ENCODE measurements at places on chromosomes 12 and 14.

- no peak for DNase-seq
These were observed 41.3 kb downstream of the EGLN3 start for GRCh38 chr14:33909380-33910084.

DNA sequence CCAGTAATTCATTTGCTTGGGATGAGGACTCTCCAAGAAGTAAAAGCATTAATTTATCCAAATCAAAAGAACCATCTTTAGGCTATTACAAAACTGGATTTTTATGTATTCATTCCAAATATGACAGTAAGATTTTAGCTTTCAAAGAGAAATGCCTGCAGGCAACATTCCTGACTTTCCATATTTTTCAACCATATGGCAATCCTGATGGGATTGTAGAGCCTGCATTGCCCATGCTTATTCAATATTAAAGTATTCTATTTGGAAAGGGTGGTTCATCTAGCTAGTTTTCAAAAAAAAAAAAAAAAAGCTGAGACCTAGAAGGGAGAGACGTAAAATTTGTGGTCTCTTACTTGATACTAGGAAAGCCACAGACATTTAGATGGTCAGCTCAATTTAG lies 1253.7 kb downstream of the LRFN5 start:
- no peak for DNase-seq

- no peak for DNase-seq
These were observed 9.3 kb upstream of the PPP4R4 start for GRCh38 chr14:94164685-94165431.

DNA sequence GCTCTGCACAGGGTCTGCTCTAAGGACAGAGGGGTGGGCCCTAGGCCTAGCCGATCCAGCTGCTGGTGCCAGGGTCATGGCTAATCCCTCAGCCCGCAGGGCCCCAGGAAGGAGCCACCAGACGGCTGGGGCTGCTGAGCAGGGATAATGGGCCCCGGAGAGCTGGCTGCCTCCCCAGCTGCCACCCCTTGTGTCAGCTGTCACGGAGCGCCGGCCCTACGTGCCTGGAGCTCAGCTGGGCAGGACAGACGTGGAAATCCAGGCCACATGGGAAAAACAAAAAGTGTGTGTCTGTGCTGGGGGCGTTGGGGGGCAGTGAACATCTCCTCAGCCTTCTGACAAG lies 36.2 kb downstream of the CHGA start:
- no peak for DNase-seq

- DNase-seq = no peak
These were observed 114.7 kb upstream of the AMN1 start for GRCh38 chr12:31843398-31844095.

- DNase-seq = no peak
These were observed 51.7 kb downstream of the LRRC74A start for GRCh38 chr14:76877871-76878270.

DNA sequence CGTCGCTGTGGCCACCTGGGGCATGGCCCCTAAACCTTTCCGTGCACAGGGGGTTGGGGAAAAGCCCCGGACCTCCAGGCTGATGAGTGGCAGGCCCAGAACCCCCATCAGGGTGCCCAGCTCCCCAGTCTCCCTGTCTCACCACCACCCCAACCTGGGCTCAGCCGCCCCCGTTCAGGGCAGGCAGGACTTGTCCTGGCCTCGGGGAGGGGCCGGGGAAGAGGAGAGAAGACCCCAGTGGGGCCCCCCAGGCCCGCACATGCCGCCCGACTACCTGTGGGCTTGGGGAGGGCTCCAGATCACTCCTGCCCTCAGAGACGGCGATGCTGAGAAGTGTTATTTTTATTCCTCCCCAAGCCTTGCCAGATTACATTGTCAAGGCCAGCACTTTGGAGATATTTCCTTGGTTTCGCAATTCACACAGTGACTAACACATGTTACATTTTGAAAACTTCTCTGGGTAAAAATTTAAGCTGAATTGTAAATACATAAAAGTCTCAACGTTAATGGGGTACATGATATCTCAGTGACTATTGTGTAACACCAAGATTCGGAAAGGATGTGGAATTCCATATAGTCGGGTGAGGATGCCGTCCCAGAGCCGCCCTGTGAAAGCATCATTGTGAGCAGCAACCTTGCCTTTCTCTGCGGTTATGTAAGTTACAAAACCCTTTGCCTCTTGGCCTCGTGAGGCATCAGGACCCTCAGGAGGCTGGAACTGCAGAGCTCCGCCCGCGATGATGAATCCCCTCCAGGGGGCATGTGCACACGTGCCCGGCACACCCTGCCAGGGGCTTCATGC lies 85.6 kb upstream of the DIO3 start:
- DNase-seq = peak; percentile 9

GRCh38 chr12:48379794-48380193 lies 29.1 kb upstream of the ZNF641 start:
- DNase-seq = no peak

- peak; percentile 12 for DNase-seq
These were observed 37.9 kb downstream of the B4GALNT3 start for GRCh38 chr12:497501-498160.

GRCh38 chr12:47992776-47993175 lies 11.5 kb downstream of the COL2A1 start:
- no peak for DNase-seq

DNA sequence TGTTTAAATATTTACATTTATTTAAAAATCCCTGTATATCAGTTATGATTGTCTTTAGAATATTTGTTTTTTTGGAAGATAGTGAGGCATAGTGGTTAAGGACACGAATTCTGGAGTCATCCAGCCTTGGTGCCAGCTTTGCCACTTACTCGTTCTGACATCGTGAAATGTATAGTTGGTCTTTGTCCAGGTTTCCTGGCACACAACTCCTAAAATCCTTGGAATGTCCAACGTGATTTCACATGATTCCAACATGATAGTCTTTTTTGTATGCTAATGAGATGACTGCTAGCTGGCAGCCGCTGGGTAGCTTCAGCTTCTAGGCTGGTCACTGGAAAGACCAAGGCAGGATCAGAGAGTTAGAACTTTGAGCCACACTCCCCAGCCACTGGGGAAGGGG lies 64.8 kb downstream of the PRICKLE1 start:
- no peak for DNase-seq

GRCh38 chr12:105018776-105019175 lies 32.7 kb downstream of the NOPCHAP1 start:
- DNase-seq = no peak

GRCh38 chr12:75471902-75472890 lies 8.4 kb upstream of the GLIPR1 start:
- no peak for DNase-seq

DNA sequence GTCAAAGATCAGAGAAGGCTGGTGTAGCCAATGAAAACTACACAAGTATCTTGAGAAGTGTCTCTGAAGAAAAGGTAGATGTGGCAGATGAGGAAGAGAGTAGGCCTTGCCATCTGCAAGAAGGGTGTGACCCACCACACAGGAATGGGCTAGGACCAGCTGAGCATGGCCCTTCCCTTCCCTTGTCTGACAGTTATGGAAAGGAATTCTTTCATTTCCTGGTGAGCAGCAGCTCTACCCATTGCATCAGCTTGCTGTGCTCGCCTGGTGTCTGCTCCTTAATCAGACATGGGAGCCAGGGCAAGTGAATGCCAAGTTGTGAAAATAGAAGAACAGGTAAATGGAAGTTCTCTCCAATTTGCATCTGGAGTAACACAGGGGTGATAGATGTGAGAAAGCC lies 145.2 kb upstream of the KRR1 start:
- DNase-seq = peak; percentile 98

- DNase-seq = no peak
These were observed 9.8 kb upstream of the TEAD4 start for GRCh38 chr12:2949411-2949810.

GRCh38 chr12:127944211-127944899 lies 322.6 kb upstream of the TMEM132C start:
- DNase-seq = no peak

DNA sequence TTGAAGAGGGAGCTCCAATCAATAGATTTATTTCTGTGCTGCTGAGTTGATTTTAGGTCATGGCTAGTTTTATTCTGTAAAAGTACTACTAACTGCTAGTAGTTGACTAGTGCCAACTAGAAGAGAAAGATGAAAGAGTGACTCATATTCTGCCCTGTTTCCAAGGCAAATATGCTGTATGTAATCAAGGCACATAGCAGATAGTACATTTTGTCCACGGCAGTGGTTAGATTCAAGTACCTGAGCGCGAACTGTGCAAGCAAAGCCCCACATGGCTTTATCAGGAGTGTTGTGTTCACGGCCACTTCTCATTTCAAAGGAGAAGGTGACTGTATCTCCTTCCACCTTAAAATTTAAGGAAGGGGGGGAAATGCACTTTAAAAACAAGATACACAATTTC lies 126.8 kb downstream of the TRAFD1 start:
- no peak for DNase-seq

GRCh38 chr14:29339494-29340172 lies 573.0 kb downstream of the FOXG1 start:
- DNase-seq = peak; percentile 73

GRCh38 chr12:45475594-45475993 lies 253.9 kb upstream of the ARID2 start:
- no peak for DNase-seq

- no peak for DNase-seq
These were observed 99.5 kb downstream of the OTOGL start for GRCh38 chr12:80198782-80199337.

DNA sequence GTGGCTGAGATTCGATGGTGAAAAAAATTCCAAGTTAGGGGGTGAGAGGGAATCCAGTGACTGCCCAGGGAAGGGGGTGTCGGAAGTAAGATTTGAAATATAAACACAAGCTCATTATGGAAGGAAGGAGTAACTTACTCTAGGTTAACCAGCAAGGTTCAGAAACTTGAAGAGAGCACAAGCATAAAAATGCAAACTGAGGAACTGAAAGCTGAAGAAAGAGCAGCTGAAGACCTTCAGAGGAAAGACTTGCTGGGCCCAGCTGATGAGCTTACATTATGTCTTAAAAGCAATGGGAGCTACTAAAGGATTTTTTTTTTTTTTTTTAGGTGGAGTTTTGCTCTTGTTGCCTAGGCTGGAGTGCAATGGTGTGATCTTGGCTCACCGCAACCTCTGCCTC lies 189.7 kb upstream of the GRIN2B start:
- no peak for DNase-seq

- no peak for DNase-seq
These were observed 987 bp downstream of the CCER1 start for GRCh38 chr12:90953956-90954421.

DNA sequence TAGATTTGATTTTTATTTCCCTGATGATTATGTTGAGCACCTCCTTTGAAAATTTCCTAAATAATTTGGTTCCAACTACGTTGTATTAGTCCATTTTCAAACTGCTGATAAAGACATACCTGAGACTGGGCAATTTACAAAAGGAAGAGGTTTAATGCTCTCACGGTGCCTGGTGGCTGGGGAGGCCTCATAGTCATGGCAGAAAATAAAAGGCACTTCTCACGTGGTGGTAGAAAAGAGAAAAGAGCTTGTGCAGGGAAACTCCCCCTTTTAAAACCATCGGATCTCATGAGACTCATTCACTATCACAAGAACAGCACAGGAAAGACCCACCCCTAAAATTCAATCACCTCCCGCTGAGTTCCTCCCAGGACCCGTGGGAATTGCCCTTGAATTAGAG lies 372.3 kb downstream of the RPL10L start:
- DNase-seq = no peak

DNA sequence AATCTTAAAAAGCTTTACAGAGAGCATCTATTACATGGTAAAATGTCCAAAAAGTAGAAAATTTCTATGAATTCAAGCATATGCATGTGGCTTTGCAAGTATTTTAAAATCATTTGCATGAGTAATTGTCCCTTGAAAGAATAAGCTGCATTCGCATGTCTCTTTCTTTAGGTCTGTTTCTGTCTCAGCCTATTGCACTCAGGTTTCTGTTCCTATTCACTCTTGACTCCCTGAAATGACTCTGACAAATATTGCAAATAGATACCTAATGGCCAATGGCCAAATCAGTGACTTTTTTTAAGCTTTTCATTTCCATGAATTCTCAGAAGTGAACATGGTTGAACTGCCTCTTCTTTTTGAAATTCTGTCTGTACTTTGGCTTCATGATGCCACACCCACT lies 6.4 kb upstream of the TTC8 start:
- DNase-seq = no peak

DNA sequence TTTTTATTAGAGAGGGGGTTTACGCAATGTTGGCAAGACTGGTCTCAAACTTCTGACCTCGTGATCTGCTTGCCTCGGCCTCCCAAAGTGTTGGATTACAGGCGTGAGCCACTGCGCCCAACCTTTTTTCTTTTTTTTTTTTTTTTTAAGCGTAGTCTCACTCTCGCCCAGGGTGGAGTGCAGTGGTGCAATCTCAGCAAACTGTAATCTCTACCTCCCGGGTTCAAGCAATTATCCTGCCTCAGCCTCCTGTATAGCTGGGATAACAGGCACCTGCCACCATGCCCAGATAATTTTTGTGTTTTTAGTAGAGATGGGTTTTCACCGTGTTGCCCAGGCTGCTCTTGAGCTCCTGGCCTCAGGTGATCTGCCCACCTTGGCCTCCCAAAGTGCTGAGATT lies 8.8 kb upstream of the HECTD1 start:
- DNase-seq = no peak

GRCh38 chr12:108594-108993 lies 42.0 kb downstream of the IQSEC3 start:
- DNase-seq = peak; percentile 4

DNA sequence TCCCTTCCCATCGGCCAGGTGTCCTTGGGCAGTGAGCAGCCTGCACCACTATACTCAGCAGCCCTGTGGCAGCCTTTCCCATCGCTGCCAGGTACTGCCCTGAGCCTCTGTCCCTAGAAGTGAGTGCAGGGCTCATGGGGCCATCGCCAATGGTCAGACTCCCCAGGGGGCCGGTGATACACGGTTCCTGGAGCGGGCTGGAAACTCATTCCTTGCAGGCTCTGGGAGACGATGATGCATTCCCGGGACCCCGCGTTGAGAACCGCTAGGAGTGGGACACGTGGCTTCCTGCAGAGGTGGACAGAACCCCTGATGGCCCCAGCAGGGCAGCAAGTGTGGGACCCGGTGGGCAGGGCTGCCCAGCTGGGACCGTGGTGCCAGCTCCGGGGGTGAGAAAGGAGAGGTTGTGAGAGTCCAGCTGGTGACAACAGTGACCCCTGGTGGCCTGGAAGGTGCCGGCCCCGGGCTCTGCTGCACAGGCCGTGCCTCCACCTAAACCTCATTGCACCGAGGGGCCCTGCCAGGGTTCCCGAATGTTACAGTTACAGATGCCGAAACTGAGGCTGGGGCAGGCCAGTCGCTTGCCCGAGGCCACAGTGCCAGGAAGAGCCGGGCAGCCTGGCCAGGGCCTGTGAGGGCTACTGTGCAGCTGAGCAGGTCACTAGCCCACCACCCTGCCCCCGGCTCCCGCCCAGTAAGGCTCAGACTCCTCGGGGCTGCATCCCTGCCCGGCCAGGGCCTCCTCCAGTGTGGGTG lies 33.8 kb downstream of the FBRSL1 start:
- DNase-seq = peak; percentile 62

GRCh38 chr12:74454109-74454508 lies 83.5 kb upstream of the ATXN7L3B start:
- DNase-seq = no peak

DNA sequence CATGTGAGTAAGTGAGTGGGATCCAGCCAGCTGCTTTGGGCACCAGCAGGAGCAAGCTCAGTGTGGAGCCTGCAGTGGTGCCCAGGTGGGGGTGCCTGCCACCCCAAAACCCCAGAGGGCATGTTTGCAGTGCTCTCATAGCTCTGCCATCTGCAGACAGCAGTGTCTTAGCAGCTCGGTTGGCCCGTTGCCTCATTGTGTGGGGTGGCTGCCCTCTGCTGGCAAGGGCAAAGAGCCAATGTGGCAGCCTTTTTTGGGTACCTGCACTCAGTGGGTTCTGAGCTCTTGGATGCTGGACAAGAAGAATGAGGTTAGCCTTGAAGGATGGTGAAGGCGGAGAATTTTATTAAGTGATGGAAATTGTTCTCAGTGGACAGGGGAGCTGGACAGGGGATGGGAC lies 52.3 kb downstream of the NEUROD4 start:
- peak; percentile 41 for DNase-seq

Data from kidney tubule cell (primary cell).